ENCODE measurements at places on chromosomes 6 and 20.

GRCh38 chr6:43669050-43669921 lies 18.3 kb downstream of the MRPS18A start:
- peak; percentile 64 for DNase-seq

GRCh38 chr6:69044534-69044933 lies 409.5 kb downstream of the ADGRB3 start:
- DNase-seq: no peak

GRCh38 chr20:50690650-50691572 lies at the start of gene RIPOR3:
Gene RIPOR3 (minus strand): TSS chr20:50691542. CDS start chr20:50691128, 414 bp downstream.
- DNase-seq: peak; percentile 24

GRCh38 chr20:1323256-1323655 lies 5.7 kb downstream of the SDCBP2 start:
- DNase-seq: peak; percentile 36

- DNase-seq: no peak
Measured at GRCh38 chr6:65399355-65400084, 307.5 kb downstream of the EYS start.

DNA sequence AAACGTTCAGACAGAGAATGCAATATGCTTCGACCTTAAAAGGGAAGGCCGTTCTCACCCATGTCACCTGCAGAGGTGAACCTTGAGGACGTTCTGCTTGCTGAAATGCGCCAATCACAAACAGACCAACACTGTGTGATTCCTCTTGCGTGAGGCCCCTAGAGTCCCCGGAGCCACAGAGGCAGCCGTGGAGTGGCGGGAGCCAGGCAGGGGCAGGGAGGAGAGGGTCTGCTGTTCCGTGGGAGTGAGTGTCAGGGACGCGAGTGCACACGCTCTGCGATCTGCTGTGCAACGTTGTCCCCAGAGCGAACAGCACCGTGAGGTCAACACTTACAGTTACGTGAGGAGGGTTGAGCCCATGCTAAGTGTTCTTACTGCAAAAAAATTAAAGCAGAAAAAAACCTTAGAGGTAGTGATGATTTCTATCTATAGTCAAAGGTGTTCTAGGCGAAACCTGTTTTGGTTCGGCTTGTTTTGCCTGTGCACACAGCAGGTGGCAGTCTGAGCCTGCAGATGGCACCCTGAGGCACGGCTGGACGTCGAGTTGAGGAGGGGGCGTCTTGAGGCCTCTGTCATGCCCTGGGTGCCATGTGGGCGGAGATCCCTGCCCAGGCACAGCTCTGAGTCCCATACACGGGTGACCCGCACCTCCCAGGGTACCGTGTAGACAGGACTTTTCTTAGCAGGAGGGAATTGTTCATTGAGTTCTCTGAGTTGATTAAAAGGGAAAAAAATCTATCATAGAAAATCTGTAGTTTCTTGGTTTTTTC lies 71.7 kb upstream of the FRMD1 start:
- no peak for DNase-seq

DNA sequence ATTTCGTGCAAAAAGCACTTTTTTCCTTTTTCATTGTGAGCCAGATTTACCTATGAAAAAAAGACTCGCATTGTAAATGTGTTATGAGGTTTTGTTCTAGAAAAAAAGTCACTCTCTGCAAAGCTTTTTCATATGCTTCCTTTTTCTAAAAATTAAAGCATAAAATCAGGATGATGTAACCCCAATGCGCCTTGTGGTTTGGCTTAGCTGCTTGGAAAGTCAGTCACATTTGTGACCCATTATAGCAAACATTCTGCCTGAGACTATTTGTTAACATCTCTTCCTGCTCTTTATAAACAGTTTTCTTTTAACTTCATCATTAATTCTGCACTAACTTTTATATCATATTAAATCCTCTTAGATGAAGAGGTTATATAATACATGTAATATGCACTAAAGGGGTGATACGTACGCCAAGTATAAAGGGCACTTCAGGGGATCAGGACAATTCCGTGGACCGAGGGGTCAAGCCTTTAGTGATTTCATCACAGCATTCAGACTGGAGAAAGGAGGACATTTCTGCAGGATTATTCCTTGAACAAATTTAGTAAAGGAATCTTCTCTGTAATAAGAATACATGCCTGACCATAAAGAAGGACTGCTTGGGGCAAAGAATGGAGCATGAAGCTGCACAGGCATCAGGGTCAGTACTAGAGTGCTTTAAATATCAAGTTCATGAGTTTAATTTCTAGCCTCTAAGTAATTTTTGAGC lies 48.1 kb upstream of the SMLR1 start:
- peak; percentile 77 for DNase-seq

DNA sequence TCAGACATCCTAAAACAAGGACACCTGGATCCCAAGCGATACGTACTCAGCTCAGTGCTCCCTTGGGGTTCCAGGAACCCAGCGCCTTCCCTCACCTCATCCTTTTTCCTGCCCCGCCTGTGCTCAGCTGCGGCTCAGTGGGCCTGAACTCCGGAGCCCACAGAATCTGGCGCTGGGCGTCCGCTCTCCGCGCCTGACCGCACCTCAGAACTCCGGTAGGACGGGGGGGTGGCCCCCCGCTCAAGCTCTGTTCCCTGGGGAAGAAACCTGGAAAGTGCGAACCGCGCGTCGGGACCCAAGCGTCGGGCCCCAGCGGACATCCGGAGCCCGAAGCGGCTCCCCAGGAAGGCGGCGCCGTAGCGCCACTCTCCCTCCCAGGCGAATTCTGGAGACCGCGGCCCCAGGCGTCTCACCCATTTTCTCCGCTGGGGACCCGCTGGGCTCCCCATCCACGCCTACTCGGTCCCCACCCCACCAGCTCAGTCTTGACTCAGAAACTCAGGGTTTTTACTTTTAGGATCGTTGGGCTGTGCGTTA lies 336 bp upstream of the LY6G5C start:
- peak; percentile 34 for DNase-seq

DNA sequence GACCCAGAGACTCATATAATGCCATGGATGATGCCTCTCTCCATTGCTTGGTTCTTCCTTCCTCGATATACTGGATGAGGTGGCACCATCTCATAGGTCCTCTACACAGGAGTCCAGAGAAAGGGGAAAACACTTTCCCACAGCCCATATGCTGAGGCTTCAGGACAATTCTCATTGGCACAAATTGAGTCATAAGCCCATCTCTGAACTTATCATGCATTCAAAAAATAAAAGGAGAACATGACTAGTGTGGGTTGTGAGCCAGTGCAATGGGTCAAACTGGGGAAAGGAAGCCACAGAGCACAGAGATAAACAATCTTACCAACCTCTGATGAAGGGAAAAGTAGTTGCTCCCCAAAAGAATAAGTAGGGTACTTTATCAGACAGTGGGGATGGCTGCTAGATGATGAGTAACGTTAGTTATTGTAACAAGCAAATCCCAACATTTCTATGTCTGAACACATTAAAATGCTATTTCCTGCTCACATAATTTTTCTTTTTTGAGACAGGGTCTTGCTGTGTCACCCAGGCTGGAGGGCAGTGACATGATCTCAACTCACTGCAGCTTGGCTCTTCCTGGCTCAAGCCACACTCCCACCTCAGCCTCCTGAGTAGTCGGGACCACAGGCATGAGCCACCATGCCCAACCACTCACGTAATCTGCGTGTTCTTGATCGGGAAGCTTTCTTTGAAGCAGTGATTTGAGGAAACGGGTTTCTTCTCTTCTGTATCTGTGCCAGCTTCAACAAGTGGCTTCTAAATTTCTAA lies 27.0 kb downstream of the SOD2 start:
- DNase-seq: no peak

DNA sequence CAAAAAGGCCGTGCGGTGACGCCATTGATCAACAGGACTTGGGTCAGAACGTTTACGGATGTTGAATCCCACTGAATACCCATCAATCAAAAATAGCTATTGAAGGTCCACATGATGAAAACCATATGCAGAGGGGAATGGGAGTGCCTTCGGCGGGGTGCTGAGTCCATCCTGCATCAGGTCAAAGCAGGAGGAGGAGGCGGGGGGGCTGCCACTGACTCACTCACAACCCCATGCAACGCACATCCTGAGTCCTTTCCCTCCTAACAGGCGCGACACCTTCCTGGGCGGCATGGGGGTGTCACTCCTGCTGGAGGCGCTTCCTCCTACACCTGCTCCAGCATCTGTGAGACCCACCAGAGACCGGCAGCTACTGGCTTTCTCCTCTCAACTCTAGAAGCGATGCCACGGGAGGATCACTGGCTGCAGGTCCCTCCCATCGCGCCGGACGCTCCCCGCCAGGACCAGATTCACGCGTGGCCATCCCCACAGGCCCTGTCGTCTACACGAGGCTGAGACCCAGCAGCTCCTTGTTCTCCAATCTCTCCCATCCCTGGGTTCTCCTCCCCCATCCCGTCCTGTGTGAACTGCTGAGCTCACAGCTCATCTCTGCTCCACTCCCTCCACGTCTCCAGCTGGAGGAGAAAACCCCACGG lies 170.6 kb upstream of the THBS2 start:
- no peak for DNase-seq

DNA sequence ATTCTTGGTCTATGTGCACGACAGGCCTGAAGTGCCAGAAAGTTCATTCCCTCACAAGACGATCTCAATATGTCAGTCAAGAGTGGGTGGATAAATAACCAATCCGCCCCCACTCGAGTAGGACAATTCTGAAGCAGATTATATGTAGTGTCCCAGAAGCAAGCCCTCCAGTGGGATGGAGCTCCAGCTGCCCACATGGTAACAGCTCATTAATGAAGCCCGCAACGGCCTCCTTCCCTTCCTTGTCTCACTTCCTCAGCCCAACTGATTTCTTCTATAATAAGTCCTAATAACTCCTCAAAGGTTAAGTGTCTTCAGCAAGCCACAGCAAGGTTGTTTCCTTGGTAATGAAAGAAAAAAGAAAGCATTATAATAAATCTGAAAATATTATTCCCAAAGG lies 82.1 kb upstream of the F13A1 start:
- no peak for DNase-seq

GRCh38 chr6:44656691-44657090 lies 269.2 kb downstream of the CDC5L start:
- DNase-seq: no peak

DNA sequence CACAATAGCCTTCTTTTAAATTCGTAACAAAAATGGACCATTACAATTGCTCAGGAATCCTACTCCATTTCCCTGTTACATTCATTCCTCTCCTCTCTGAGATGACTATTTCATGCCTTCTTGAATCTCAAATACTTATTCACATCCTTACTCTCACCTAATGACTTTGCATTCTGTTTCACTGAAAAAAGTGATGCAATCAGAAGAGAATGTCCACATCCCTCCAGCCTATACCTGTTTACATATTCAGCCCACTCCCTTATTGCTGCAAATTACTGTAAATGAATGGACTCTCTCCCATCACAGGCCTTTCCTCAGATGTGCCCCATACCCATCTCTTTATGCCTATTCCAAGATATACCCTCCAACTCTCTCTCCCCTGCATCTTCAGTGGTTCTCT lies 8.6 kb downstream of the TAAR1 start:
- no peak for DNase-seq

- DNase-seq: peak; percentile 86
Measured at GRCh38 chr20:380763-381580, 412 bp downstream of the TRIB3 start.

DNA sequence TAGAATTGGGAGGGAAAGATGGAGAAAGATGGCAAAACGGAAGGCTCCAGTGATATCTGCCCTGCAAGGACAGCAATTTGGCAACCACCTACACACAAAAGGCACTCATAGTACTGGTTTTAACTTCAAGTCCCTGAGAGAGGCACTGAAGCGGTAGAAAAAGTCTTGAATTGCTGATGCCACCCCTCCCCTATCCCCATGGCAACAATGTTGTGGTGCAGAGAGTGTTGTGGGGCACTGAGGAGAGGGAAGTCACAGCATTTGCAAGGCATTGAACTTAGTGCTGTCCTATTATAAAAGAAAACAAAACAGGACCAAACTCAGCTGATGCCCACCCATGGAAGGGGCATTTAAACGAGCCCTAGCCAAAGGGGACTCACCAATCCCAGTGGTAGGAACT lies 343.7 kb downstream of the HAO1 start:
- no peak for DNase-seq

DNA sequence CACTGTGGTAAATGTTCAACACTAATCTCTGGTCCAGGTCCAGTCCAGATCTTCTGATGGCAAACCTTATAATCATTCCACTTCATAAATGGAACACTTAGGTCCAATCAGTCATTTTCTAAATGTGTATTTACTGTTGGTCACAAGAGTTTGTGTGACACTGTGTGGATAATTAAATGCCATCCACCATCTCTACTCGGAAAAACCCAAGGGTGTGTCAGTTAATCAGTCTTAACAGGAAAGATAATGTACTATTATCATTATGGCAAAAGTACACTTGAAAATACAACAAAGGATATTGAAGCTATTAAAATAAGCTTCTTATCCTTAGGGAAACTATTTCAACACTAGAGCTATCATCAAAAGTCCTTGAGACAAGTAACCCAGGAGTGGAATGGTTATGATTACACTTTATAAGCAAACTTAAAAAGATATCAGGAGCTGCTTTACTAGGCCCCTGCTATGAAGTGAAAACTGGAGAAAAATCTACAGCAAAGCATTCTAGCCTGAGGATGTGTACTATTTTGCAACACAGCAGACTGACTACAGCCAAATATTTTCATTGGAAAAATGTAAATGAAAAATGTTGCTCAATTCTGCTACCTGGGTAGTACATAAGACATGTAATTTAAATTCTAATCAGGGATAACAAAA lies 227.9 kb downstream of the LAMA2 start:
- no peak for DNase-seq

- no peak for DNase-seq
Measured at GRCh38 chr20:21767739-21768223, 62.3 kb downstream of the PAX1 start.

DNA sequence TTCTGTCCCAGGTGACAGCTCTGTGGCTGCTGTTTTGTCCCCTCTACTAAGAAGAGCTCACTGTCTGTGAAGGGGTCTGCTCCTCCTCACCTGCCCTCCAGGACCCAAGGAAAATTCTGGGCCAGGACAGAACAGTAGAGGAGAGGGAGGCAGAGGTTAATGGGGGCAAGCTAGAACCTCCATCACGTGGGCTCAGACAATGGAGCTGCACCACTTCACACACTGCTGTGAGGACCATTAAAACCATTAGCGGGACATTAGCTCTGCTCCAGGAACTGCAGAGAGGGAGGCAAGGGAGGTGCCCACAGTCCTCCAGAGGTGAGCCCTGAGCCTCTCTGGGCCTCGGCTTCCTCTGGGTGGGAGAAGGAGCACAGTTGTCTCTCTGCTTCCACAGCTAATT lies 78.4 kb downstream of the NOL4L start:
- no peak for DNase-seq

GRCh38 chr20:11182720-11183119 lies 508.9 kb upstream of the JAG1 start:
- DNase-seq: peak; percentile 42

DNA sequence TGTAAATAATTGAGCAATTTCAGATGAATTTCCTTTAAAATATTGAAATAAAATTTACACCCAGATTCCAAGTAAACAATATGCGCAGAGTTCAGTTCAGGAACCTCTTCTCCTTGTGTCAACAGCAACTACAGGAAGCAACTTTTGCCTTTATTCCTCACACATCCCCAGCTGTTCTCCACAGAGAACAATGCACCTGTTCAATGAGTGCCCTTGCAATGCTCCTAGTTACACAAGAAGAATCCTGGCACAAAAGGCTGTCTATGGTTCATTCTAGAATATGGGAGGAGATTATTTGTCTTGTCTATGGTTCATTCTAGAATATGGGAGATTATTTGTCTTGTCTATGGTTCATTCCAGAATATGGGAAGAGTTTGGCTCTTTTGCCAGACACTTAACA lies 454.9 kb downstream of the BTBD3 start:
- no peak for DNase-seq

- peak; percentile 30 for DNase-seq
Measured at GRCh38 chr6:137904822-137905617, 38.0 kb downstream of the TNFAIP3 start.
